ENCODE measurements at places on chromosomes 2 and 18. TPM values are rescaled to one million over a fixed set of nuclear protein-coding genes. Genes with fewer than 3 reads are reported as not detected.

GATA6 gene
- 1.8 TPM for total RNA-seq

KIF1A gene
- 0.71 TPM for total RNA-seq

ITGA4 gene
- 1.4 TPM for total RNA-seq

ACVR1C gene
- total RNA-seq: 0.03 TPM

ORC4 gene
- total RNA-seq: 36.7 TPM

REG1B gene
- total RNA-seq: not detected

PRKAG3 gene
- total RNA-seq: not detected

TUBA4B gene
- total RNA-seq: 0.10 TPM

ANTXR1 gene
- total RNA-seq: 127 TPM

ZNF804A gene
- not detected for total RNA-seq

REEP1 gene
- 1.1 TPM for total RNA-seq

OTOS gene
- total RNA-seq: not detected

GAD1 gene
- total RNA-seq: 0.34 TPM

SLC30A3 gene
- total RNA-seq: 3.4 TPM

CNTNAP5 gene
- total RNA-seq: not detected

SRD5A2 gene
- total RNA-seq: 0.02 TPM

C2orf80 gene
- not detected for total RNA-seq
